NCI-H187 (cell line): ENCODE measurements at places on chromosomes 2 and 18.

GRCh38 chr18:4107049-4107467, 348.0 kb downstream of the DLGAP1 start:
- no peak for DNase-seq

- DNase-seq, result no peak
Measured at GRCh38 chr2:117087535-117088291, 726.8 kb upstream of the DDX18 start.

- DNase-seq, result no peak
Measured at GRCh38 chr2:43169099-43169945, 57.1 kb downstream of the ZFP36L2 start.

DNA sequence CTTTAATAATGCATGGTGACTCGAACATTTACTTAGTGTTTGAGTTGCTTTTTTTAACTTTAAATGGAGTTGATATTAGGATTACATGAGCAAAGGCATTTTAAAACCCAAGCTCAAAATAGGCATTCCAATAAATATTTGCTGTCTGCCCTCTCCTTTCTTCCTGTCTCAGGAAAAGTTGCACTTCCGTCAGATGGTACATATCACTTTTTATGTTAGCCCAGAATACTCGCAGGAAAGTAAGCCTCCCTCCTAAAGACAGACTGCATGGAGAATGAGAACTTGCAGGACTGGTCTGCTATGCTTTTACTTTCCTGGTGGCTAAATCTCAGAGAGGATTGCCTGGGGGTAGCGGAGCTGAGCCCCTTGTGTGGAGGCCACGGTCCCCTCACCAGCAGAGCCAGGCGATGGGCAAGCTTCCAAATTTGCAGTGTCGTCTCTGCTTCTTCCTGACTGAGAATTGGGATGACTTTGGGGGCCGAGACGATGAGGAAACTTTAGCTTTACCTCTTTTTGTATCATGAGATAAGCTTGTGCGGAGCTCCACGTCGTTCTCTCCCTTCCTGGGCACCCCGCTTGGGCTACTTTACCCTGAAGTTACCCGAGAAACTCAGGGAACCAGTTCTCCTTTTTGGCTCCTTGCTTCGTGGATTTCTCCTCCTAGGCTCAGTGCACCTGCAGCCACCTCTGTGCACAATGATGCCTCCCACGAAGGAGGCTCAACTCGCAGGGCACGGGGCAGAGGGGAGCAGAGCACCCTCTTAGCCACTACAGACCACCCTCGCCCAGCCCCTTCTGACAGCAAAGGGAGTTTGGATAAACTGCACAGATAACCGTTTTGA, 223.3 kb downstream of the SH3RF3 start:
- no peak for DNase-seq

DNA sequence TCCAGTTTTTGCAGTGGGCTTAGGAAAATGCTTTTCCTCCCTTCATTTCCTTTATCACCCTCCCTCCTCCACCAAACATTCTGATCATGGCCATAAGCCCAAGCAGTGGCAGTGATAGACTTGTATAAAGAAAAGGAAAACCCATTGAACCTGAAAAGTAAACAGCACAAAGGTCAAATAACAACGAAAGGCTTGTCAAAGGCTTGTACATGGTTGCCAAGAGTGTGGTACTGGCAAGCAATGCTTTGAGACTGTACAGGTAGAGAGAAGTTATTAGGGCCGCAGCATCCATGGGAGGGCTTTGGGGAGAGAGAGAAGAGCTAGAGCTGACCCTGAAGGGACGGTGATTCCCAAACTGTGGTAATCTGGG, 2.1 kb upstream of the VWA3B start:
- DNase-seq, result no peak

DNA sequence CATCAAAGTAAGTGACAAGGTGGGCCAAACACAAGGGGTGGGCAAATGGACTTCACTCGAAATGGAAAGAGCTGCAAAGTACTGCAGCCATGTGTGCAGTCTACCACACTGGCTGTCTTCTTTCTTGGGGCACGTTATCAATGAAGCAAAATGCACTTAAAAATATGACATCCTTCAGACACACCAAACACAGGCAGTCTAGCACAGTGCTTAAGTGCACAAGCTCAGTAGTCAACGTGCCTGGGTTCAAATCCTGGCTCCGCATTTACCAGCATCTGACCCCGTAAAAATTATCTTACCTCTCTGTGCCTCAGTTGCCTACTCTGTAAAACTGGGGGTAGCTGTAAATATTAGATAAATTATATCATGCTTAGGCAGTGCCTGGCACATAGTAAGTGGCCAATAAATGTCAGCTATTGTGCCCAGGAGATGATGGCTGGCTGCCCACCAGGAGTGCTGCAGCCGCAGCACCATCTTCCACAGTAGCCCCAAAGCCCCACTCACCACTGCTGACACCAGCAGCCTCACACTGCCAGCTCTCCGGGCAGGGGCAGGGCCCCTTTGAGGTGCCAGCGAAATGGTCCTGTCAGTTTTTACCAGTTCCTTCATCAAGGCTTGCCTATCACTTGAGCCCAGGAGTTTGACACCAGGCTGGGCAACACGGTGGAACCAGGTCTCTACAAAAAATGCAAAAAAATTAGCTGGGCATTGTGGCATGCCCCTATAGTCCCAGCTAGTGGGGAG, 121.8 kb upstream of the SLC1A4 start:
- DNase-seq, result no peak

- no peak for DNase-seq
Measured at GRCh38 chr2:86453836-86454235, 12.7 kb downstream of the KDM3A start.

GRCh38 chr18:8910843-8911242, 191.7 kb upstream of the NDUFV2 start:
- no peak for DNase-seq

- no peak for DNase-seq
Measured at GRCh38 chr18:3725115-3725514, 275.1 kb downstream of the TGIF1 start.

GRCh38 chr2:66323406-66323805, 111.5 kb upstream of the MEIS1 start:
- no peak for DNase-seq

DNA sequence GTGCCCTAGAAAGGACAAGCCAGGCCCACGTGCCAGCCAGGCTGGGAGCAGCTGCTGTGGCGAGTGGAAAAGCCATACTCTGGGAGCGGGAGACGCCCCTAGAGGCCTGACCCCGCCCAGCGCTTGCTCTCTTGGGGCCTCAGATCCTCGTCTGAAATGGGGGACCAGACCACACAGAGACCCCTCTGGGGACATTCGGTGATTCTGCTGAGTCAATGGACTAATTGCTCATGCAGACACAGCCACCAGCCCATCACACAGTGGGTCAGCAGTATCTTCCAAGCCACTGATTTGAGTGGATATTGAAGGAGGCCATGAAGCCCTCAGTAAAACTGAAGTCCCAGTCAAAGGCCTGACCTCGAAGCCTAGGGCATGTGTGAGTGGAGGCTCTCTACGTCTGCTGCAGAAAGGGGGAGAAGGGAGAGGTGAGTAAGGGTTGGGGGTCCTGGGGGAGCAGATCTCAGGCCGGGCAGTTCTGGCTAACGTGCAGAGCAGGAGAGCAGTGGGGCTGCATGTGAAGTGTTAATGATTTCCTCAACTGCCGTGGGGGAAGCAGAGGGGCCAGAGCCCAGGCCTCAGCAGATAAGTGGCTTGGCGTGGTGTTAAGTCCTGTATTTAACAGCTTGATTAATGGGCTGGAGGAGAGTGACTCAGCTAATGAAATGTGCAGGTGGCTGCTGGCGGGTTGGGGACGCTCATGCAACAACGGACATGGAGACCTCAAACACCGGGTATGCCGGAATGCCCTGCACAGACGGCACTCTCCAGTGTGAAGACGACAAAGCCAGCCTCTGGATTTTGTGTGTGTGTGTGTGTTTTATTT, 104.4 kb upstream of the TWIST2 start:
- no peak for DNase-seq

- no peak for DNase-seq
Measured at GRCh38 chr18:8634508-8634907, 25.3 kb downstream of the RAB12 start.

DNA sequence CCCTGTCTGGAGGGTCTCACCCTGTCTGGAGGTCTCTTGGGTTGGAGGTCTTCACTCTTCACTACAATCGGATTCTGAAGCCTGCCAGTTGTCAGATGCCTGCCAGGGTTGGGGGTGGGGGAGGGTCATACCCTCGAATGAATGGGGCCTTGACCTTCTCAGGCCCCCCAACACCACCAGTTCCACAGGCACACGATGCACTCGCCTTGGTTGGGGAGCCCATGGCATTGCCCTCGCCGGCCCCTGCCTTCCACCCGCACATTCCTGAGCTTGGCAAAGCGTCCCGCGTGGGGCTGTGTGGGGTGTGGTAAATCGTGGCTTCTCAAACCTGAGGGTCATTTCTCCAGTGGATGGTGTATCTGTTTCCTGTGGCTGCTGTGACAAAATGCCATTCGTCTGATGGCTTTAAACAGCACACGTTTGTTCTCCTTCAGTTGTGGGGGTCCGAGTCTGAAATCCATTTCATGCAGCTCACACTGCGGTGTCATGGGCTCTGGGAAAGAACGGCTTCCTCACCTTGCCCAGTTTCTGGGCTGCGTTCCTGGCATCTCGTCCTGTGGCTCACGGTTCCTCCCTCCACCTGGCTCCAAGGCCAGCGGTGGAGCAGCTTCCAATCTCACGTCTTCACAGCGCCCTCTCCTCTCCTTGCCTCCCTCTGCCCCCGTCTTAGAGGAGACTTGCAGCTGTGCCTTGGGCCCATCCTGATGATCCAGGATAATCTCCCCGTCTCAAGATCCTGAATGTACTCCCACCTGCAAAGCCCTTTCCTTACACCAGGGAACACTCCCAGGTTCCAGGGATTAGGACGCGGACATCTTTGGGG, 38.0 kb upstream of the HPCAL1 start:
- no peak for DNase-seq

- no peak for DNase-seq
Measured at GRCh38 chr2:15764683-15765011, 173.0 kb downstream of the DDX1 start.

DNA sequence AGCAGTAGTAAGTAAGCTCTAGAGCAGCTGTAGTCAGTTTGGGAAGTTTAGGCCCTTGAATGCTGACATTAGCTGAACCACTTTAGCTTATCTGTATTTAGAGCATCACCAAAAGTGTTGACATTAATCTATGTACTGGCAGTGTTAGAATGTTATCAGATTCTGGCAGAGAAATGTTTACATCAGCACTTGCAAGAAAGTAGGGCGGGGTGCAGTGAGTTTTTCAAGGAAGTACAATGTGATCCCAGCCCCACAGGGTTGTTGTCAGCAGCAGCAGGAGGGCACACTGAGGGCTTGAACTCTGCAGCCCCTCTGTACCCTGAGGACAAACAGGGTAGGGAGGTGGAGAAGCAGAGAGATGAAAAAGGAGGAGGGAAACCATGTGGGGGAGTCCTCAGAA, 35.5 kb upstream of the RMP24 start:
- no peak for DNase-seq

DNA sequence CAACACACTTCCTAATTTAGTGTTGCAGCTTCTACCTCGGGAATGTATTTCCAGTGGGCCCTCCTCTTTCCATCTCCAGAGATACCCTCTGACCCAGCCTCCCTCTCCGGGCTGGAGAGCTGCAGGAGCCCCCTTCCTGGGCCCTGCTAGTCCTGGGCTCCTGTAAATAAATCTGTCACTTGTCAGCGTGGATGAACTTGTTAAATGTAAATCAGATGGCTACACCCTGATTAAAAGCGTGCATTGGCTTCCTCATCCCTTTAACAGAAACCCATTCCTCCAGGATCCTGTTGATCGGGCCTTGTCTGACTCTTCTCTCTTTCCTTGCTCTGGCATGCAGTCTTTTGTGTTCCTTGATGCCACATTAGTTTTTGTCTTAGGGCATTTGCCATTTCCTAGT, 2.4 kb downstream of the ZNF236 start:
- DNase-seq, result no peak

DNA sequence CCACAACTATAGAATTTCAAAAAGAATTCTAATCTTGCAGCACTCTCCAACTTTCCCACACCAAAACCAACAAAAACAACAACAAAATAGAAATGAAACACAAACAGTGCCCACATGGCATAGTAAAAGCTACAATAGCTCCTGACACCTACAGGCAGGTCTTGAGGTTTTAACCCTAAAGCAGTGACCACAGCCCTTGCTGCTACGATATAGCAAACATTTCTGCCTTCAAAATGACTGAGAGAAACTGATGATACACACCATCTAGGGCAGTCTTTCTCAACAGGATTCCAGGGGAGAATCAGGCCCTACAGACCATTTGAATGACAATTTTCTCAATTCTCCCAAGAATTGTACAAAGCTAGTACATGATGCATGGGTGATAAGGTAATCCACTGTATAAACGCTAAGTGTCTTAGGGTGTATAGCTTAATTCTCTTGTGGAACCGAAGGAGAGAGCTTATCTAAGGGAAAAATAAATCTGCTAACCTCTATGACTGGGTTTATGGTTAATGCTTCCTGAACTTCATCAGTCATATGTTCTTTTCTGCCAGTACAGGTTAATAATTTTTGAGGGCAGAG, 46.5 kb downstream of the TRAK2 start:
- no peak for DNase-seq
